ENCODE measurements at places on chromosomes 1 and 21.

- no peak for DNase-seq
These were observed 13.3 kb downstream of the SPSB1 start for GRCh38 chr1:9306006-9306405.

GRCh38 chr1:110380672-110381283, 10.0 kb downstream of the SLC16A4 start:
- DNase-seq, result no peak

- no peak for DNase-seq
These were observed 136.2 kb downstream of the RHOU start for GRCh38 chr1:228871314-228872061.

DNA sequence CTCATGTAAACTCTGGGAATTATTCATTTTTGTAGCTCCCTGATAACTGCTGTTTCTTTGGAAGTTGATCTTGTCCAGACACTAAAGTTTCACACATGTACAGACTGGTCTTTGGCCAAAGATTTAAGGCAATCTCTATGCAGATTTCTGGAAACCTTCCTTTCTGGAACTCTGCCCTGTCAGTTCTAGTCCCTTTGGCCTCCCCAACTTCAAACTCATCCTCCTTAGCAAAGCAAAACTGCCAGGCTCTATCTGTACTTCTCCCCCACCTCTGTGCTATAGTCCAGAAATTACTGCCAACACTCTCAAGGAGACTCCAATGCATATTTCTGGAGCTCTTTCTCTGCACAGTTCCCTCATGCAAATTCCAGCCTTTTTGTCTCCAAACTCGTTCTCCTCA, 36.5 kb downstream of the C1orf198 start:
- no peak for DNase-seq

DNA sequence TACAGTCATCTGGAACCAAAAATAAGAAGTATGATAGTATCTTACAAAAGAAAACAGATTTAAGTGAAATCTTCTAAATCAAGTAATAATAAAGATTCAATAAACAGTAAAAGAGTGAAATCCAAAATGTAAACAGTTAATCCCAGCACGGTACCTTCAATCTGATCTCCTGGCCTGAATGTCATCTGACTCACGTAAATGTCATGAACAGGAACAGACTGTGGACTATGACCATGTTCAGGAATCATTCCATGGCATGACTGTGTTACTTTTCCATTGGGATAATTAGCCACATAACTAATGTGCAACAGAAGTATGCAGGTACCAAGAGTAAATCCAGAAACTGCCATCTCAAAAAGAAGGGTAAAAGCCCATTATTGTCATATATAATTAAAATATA, 18.0 kb downstream of the FRRS1 start:
- no peak for DNase-seq

DNA sequence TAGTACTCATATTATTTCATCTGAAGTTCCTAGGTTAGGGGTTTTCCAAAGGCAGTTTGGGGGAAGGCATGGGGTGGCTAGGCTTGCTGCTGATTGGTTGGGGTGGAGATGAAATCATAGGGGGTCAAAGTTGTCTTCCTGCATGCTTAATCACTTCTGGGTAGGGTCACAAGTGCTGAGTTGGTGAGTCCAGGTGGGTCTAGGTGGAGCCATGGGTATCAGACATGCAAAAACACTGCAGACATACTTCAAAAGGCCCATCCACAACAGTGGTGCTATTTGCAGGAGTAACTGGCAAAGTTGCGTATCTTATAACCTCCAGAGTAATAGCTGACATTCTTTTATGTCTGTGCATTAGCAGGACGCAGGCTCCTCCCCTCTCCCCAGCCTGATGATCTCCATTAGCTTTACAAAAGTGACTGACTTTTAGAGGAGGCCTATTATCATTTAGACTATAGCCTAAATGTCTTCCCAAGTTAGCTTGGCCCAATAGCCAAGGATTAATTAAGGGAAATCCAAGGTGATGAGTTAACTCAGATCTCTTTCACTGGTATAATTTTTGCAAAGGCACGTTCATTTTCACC, 374.4 kb upstream of the PRMT6 start:
- DNase-seq, result no peak

DNA sequence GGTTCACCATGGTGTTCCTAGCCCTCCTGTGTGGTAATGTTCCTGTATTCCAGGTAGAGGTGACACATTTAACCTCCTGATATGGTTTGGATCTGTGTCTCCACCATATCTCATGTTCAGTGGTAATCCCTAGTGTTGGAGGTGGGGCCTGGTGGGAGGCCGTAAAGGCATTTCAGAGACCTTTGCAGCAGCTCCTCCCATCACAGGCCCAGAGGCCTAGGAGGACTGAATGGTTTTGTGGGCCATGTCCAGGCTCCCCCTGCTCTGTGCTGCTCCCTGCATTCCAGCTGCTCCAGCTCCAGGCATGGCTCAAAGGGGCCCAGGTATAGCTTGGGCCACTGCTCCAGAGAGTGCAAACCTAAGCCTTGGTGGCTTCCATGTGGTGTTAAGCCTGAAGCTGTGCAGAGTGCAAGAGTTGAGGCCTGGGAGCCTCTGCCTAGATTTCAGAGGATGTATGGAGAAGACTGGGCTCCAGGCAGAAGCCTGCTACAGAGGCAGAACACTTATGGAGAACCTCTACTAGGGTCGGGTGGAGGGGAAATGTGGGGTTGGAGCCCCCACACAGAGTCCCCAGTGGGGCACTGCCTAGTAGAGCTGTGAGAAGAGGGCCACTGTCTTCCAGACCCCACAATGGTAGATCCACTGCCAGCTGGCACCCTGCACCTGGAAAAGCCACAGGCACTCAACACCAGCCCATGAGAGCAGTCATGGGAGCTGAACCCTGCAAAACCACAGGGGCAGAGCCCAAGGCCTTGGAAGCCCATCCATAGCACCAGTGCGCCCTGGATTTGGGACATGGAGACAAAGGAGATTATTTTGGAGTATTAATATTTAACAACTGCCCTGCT, 10.0 kb downstream of the SELENBP1 start:
- no peak for DNase-seq

GRCh38 chr1:156372876-156373275, 3.9 kb downstream of the RHBG start:
- DNase-seq, result no peak

GRCh38 chr1:12760256-12760795, 13.2 kb upstream of the PRAMEF12 start:
- DNase-seq, result no peak

- DNase-seq, result no peak
These were observed 10.2 kb downstream of the PRXL2B start for GRCh38 chr1:2596530-2597333.

DNA sequence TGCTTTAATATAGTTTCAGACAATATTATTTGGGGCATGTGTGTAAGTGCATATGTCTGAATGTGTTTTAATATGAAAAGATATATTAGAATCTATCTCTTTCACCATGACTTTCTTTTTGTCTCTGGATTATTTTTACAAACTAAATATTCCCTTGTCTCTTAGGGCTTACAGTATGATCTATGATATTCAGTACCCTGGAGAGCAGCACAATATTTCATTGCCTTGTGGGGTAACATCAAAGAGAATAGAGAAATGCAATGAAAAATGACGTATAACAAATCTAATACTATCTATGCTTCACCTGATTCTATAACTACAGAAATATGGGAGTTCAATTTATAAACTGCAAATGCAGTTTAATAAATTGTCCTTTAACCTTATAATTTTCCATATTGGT, 2084.5 kb downstream of the MRPL39 start:
- DNase-seq, result no peak

- DNase-seq, result no peak
These were observed 9.2 kb upstream of the CDC42 start for GRCh38 chr1:22043198-22043769.

- DNase-seq, result no peak
These were observed 558 bp upstream of the BTG3 start for GRCh38 chr21:17613242-17613676.

GRCh38 chr1:98086796-98087441, 166.1 kb upstream of the DPYD start:
- no peak for DNase-seq

DNA sequence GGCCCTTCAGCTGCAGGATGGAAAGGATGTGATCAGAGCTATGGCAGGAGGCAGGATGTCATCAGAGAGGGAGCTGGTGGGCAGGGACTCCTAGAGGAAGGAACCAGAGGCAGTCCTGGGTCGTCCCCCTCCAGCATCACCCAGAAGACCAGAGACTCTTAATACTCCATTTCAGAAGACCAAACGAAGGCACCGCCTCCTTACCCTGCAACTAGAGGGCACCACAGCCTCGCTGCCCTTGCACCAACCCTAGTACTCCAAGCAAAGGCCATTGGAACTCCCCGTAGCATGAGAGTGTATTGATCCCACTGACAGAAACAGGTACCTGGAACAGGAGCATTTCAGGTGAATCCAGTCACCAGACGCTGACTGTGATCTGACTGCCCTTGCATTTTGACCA, 598.1 kb downstream of the NPHP4 start:
- no peak for DNase-seq

- no peak for DNase-seq
These were observed 145.0 kb downstream of the DHRS3 start for GRCh38 chr1:12472798-12473551.

- no peak for DNase-seq
These were observed 68.5 kb downstream of the DYRK1A start for GRCh38 chr21:37435120-37435519.

GRCh38 chr21:42495027-42495426, 997 bp downstream of the RSPH1 start:
- no peak for DNase-seq

GRCh38 chr1:5513846-5514526, 478.2 kb downstream of the NPHP4 start:
- DNase-seq, result no peak

- no peak for DNase-seq
These were observed 50.4 kb downstream of the TEX35 start for GRCh38 chr1:178563099-178563820.

- DNase-seq, result no peak
These were observed 5.9 kb upstream of the PIGR start for GRCh38 chr1:206952171-206952570.

GRCh38 chr1:93148001-93148400, 32.2 kb downstream of the TMED5 start:
- DNase-seq, result no peak

DNA sequence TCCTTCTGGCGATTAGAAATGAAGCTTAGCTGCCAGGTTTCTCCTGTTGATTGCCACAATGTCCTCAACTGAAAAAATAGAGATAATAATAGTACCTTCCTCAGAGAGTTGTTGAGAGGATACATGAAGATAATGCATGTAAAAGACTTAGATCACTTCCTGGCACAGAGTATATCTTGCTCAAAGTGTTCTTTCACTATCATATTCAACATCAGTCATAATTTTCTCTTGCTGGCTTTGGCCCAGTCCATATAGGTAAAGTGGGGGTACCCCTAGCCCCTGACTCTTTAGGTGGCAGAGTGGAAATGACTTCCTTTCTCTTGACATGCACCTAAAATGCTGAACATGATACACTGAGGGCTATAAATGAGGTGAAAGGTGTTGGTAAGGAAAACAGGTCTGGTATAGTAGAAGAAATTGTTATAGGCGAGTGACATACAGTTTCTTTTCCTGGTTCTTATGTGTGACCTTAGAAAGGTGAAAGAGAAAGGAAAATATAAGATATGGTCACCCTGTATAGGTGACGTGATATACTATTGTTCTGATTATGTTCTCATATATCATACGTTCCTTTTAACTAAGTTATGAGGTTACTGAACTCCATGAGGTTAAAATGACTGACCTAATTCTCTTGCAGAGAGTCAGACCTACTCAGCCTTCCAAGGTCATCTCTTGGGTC, 209.9 kb upstream of the DEPDC1 start:
- DNase-seq, result no peak

- DNase-seq, result no peak
These were observed 2.1 kb downstream of the KIF26B start for GRCh38 chr1:245156736-245157505.

DNA sequence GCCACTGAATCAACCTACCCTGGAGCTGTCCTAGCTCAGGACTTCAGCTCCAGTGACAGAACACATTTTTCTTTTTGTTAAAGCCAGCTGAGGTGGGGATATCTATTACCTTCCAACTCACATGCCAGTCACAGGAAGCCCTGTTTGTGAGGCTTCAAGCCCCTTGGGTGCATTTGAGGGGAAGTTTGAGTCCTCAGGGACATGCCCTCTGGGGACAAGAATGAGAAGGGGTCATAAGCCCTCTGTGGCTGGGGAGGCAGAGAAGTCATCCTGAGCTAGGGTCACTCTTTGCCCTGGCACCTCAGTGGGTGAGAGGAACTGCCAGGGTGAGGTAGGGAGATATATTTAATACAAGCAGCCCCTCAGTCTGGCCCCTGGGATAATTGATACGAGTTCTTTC, 33.5 kb upstream of the CLDN14 start:
- no peak for DNase-seq

GRCh38 chr1:43042127-43042526, 83.5 kb upstream of the SLC2A1 start:
- no peak for DNase-seq

GRCh38 chr1:100891380-100891779, 3.3 kb downstream of the EXTL2 start:
- DNase-seq, result no peak

GRCh38 chr1:157140063-157140588, 1.9 kb upstream of the ETV3 start:
- no peak for DNase-seq

DNA sequence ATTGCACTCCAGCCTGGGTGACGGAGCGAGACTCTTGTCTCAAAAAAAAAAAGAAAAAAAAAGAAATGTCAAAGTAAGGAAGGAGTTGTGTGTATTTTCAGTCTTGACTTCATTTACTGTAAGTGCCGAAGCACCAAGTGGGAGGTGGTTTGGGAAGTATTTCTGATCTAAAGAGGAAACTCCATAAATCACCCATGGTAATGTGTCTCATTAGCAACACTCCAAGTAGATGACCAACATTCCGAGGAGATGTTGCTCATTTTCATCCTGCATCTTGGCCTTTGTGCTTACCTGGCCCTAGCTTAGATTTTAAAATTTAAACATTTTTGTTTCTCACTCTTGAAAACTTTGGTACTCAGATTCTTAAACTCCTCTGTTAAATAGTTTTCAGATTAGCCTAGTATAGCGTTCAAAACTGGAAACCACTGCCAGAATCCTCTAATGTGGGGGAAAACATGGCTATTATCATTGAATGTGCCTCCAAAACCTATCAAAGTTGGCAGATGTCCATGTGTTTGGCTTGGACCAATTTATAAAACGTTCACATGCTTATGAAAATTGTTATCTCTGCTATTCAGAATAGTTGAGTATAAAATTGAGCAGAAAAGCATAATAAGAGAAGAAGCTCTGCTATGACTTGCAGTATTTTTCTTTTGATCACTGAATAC, 110.4 kb downstream of the NFIA start:
- no peak for DNase-seq

DNA sequence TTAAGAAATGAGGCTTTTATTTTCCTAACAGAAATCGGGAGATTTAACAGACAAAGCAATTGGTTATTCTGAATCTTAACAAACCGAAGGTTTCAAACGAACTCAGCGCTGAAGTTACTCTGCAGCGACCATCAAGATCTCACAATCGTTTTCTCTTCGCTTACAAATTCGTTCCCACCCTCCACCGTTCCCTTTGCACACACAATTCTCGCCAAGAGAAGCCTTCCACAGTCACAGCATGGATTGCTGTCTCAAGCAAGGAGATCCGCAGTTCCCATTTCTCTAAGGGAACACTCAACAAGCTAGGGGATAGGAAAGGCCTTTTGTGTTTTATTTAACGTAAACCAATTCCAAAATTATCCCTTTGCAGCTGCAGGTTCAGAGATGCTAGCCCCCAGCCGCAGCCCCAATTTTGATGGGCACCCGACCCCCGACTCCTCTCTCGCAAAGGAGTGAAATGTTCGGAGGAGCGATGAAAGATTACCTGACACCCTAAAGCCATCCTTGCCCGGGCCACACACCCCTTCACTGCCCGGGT, 755 bp downstream of the FBXO42 start:
- DNase-seq, result no peak
